Stimulated activated CD8-positive, alpha-beta memory T cell treated with anti-CD3 and anti-CD28 coated beads, Interleukin-4, amount 100 ng/mL, for 24 hours (primary cell): ENCODE measurements at places on chromosomes 7 and 10.

DNA sequence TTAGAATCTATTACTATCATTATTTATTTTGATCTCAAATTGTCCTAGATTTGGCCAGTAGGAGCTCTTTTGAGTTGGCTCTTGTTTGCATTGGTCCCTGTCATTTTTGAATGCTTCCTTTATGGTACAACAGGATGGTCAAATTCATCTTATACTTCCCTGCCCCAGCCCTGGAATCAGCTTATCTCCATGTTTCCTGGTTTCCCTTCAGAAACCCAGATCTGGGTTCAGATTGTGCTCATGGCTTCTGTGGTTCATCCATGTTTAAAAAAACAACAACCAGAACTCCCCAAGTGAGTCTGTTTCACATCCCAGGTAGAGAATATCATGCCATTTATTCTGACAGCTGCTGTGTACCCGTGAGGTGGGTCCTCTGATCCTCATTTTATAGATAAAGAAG, 10.6 kb downstream of the ZFYVE27 start:
- DNase-seq, result no peak

- DNase-seq, result no peak
Observed at GRCh38 chr10:63300801-63301200, 165.0 kb downstream of the JMJD1C start.

GRCh38 chr7:131909151-131909768, 352.8 kb upstream of the PODXL start:
- DNase-seq, result no peak

DNA sequence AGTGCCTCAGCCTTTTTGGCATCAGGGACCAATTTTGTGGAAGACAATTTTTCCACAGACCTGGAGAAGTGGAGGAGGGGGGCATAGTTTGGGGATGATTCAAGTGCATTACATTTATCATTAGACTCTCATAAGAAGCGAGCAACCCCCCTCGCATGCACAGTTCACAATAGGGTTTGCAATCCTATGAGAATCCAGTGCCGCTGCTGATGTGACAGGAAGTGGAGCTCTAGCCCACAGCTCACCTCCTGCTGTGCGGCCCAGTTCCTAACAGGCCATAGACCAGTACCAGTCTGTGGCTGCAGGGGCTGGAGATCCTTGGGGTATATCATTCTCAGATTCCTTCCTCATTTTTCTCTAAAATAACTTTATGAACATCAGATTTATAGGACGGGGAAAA, 50.8 kb downstream of the ATAD1 start:
- DNase-seq, result no peak

GRCh38 chr7:2904202-2904601, 60.1 kb upstream of the GNA12 start:
- no peak for DNase-seq

GRCh38 chr7:22663721-22664120, 63.3 kb upstream of the IL6 start:
- DNase-seq, result no peak

GRCh38 chr10:95328013-95328412, 37.2 kb upstream of the PDLIM1 start:
- no peak for DNase-seq

DNA sequence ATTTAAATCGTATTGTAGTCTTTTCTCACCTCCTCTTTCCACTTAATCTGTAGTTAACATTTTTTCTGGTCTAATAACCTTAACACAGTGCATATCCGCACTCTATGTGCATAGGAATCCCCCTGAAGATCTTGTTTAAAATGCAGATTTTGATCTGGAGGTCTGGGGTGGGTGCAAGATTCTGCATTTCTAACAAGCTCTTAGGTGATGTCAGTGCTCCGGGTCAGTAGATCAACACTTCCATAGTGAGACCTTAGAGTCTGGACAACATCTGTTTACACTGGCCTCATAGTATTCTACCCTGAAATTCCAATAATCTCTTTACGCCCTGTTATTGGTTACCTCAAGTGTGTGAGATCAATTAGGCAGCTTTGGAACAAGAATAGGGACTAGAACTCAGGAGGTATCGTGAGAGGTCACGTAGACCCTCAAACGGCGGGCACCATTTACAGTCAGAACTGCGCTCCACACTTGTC, 434 bp upstream of the PLEKHA8 start:
- no peak for DNase-seq

DNA sequence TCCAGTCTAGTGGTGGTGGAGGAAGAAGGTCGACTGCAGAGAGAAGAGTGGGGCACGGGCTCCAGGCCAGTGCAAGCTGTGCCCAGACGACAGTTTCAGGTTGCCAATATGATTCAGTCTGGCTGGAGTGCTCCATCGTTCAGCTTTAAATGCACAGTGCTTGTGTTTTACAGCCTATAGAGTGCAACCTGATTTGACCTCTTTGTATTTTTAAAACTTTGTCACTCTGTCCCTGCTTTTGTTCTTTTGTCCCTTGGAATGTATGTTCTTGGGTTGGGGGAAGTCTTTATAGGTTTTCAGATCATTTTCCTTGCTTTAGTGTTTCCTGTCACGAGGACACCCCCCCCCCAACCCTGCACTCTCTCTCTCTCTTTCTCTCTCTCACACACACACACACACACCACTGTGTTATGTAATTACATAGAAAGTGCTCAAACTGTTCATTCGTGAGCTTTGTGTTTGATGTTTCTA, 198.0 kb downstream of the CAMK1D start:
- DNase-seq, result no peak

DNA sequence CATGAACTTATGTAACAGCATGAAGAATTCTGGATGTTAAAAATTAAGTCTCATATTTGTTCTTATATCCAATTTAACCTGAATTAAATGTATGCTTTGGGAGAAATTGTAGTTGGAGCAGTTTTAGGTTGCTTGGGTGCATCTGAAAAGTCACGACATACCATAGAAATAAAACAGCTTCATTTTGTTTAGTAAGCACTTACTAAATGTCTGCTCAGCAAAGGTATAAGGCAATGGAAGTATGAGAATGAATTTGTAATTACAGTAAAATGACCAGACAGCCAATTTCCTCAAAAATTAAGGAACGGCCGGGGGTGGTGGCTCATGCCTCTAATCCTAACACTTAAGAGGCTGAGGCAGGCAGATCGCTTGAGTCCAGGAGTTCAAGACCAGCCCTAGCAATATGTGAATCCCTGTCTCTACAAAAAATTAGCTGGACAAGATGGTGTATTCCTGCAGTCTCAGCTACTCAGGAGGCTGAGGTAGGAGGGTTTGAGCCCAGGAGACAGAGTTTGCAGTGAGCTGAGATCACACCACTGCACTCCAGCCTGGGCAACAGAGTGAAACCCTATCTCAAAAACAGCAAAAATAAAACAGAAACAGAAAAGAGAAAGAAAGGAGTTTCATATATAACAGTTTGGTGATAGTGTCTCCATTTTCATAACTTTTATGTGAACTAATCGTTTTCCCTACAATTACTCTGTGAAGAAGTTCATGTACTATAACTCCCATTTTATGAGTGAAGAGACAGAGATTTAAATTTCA, 47.2 kb upstream of the KLF6 start:
- DNase-seq, result no peak

GRCh38 chr7:31734456-31734855, 47.4 kb downstream of the PPP1R17 start:
- no peak for DNase-seq

DNA sequence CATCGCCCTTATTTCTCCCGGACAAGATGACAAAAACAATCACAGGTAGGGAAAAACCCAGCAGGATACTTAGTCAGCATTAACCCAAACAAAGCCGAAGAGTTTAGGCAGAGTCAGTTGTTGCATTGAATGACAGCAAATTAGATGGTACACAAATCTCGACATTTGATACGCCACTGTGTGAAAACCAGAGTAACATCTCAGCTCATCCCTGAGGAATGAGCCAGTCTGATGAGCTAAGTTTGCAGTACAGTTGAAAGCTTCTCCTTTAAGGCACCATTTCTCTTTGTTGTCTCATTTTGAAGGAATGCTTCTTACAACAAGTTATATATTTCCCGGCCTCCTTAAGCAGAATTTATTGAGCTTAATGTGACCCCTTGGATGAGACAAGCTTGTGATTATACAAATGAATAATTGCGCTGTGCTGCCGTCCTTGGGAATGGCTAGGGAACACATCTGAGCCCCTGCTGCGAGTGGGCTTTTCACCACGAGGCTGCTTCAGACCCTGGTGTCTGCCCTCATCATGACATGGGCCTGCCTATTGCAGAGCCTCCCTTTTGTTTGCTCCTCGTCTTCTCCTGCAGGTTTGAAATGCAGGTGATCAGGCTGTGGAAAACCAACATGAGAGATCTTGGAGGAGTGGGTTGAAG, 137.3 kb downstream of the CELF2 start:
- DNase-seq, result no peak

- no peak for DNase-seq
Observed at GRCh38 chr10:24849501-24850299, 102.7 kb downstream of the PRTFDC1 start.

GRCh38 chr7:143049362-143049761, 2.8 kb upstream of the OR6V1 start:
- DNase-seq, result no peak

- no peak for DNase-seq
Observed at GRCh38 chr7:137254766-137255165, 88.8 kb downstream of the PTN start.

DNA sequence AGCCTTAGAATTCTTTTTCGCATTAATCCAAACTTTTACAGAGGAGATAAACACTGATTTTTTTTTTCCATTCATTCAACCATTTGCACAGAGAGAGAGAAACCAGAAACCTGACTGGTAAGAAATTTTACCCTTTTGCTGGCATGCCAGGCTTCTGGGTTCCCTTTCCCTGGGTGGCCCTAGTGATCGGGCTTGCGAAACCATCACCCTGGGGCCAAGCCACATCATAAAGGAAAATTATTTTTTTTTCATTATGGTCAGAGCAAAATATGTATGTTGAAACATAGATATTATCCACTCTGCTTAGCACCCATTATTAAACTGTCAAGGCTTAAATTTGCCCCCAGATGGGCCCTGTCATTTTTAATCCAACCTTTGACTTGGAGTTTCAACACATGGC, 55.4 kb upstream of the INHBA start:
- DNase-seq, result no peak

DNA sequence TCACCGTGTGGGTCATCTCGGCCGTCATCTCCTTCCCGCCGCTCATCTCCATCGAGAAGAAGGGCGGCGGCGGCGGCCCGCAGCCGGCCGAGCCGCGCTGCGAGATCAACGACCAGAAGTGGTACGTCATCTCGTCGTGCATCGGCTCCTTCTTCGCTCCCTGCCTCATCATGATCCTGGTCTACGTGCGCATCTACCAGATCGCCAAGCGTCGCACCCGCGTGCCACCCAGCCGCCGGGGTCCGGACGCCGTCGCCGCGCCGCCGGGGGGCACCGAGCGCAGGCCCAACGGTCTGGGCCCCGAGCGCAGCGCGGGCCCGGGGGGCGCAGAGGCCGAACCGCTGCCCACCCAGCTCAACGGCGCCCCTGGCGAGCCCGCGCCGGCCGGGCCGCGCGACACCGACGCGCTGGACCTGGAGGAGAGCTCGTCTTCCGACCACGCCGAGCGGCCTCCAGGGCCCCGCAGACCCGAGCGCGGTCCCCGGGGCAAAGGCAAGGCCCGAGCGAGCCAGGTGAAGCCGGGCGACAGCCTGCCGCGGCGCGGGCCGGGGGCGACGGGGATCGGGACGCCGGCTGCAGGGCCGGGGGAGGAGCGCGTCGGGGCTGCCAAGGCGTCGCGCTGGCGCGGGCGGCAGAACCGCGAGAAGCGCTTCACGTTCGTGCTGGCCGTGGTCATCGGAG, 1.8 kb downstream of the ADRA2A start:
- DNase-seq, result no peak

DNA sequence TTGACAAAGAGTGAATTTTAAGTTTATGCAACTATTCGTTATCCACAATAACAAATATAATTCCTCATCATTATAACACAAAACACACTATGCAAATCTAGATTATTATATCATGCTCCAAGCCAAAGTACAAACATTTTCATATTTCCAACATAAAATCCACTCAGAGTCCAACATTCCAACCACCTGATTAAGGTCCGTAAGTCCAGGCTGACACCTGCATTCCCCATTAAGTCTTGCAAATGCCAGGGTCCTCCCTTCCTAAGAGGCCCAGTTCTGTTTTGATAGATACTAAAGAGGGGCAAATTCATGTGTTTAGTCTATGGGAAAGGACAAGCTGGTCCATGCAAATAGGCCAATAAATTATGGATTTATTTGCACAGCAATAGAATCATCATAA, 206.1 kb downstream of the POU6F2 start:
- DNase-seq, result no peak

GRCh38 chr7:148148456-148148855, 442.1 kb upstream of the C7orf33 start:
- DNase-seq, result no peak

- DNase-seq, result no peak
Observed at GRCh38 chr7:69699931-69700330, 101.7 kb downstream of the AUTS2 start.

DNA sequence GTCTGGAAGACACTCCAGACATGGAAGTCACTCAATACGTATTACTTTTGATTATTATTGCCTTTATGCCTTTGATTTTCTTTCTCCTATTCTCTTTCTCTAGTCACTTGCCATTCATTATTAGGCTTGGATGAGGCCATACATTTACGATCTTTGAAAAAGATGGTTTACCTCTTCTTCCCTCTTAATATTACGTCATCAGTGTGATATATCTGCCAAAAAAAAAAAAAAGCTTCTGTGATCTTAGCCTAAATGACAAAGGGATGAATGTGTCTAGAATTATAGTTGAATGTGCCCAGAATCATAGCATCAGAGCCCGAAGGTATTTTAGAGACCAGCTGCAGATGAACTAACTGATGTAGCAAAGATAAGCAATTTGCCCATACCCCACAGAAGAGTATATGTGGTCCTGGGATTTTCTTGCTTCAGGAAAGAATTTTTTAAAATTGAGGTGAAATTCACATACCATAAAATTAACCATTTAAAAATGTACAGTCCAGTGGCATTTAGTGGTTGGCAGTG, 73.9 kb downstream of the HHEX start:
- no peak for DNase-seq

GRCh38 chr10:113095419-113096127, 145.5 kb downstream of the TCF7L2 start:
- no peak for DNase-seq

- no peak for DNase-seq
Observed at GRCh38 chr7:53326634-53327033, 291.2 kb downstream of the POM121L12 start.

- DNase-seq, result no peak
Observed at GRCh38 chr7:3588341-3588740, 287.3 kb downstream of the SDK1 start.

DNA sequence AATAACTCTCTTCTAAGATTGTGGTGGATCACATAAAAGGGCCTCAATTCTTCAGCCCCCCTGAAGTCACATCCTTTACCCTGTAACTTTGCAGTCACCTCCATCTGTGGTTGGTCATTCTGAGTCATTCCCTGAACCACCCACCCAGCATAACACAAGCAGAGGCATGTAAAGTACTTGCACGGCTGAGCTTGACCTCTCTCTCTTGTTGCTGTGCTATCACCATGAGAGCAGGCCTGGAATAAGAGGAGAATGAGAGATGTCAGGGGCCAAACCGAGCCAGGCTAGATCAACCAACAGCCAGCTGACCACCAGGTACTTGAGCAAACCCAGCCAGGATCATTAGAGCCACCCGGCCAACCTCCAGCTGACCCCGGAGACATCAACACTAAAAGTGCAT, 13.5 kb upstream of the STK17A start:
- no peak for DNase-seq

GRCh38 chr7:69597278-69598076, 798 bp upstream of the AUTS2 start:
- DNase-seq, result no peak
